Activated CD4-positive, alpha-beta T cell treated with anti-CD3 and anti-CD28 coated beads for 36 hours (primary cell): ENCODE measurements at places on chromosomes 2 and 18.
A peak's percentile ranks its signal among the peaks of the same experiment; 100 is the strongest.

- H3K36me3 ChIP-seq, result no peaks in the 10 kb centered on the region
- no peak for DNase-seq
- no peak overlapping the region for H3K27ac ChIP-seq
- H3K27me3 ChIP-seq, result peaks cover 4% of the 10 kb centered on the region
- H3K4me1 ChIP-seq, result no peaks in the 10 kb centered on the region
These were observed 98.9 kb downstream of the MYT1L start for GRCh38 chr2:2232167-2232566.

GRCh38 chr2:85329181-85329651 lies 1.4 kb upstream of the TGOLN2 start:
- peaks cover 25% of the 10 kb centered on the region for H3K4me1 ChIP-seq
- DNase-seq, result no peak
- peak overlapping the region; percentile 23 for H3K4me3 ChIP-seq
- peak overlapping the region; percentile 33 for H3K27ac ChIP-seq

DNA sequence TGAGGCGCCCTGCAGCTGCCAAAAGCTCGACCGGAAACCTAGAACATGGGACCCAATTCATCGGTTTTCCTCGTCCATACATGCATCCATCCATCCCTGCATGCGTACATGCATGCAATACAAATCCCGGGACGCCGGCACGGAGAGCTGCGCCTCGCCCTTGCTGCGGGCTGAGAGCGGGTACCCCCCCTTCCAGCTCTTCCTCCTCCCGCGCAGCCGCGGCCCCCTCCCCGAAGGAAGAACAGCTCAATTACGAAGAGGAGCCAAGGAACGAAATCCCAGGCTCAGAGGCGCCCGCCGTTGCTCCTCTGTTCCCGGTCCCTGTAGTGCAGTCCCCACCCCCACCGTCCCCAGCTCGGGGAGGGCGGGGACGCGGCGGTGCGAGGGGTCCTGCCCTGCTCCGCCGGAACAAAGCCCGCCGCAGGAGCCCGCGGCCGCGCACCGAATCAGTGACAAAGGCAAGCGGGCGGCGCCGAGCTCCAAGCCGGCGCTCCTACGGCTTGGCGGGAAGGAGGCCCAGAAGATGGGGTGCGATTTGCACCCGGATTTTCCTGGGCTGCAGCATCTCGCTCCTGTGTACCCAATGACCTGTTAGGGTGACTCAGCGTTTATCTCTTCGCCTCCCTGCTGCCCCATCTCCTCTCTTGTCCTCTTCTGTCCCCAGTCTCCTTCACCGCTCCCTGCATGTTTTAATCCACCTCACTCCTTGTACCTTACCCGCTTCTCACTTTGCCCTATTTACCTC lies 8.9 kb upstream of the POU3F3 start:
- H3K4me3 ChIP-seq, result peak overlapping the region; percentile 29
- no peak overlapping the region for H3K27ac ChIP-seq
- H3K36me3 ChIP-seq, result no peaks in the 10 kb centered on the region
- DNase-seq, result no peak

DNA sequence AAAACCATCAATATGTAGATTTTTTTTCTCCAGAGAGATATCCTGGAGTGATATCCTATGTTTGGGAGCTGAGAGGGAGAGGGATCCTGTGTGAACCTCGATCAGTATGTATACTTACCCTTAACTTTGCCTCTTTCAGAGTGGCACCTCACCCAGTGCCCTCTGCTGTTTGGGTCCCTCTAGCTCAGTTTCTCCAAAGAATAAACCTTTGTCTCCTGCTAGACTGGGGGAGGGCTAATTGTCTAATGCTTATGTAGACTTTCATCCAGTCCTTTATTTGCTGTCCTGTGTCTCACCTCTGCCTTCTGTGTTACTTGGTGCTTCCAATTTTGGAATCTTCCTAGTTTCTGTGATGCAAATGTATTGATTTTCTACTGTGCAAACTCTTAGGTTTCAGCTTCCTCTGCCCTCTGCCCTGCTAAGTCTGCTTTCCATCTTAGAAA lies 48.4 kb downstream of the MTX2 start:
- DNase-seq, result no peak
- peaks cover 6% of the 10 kb centered on the region for H3K36me3 ChIP-seq

DNA sequence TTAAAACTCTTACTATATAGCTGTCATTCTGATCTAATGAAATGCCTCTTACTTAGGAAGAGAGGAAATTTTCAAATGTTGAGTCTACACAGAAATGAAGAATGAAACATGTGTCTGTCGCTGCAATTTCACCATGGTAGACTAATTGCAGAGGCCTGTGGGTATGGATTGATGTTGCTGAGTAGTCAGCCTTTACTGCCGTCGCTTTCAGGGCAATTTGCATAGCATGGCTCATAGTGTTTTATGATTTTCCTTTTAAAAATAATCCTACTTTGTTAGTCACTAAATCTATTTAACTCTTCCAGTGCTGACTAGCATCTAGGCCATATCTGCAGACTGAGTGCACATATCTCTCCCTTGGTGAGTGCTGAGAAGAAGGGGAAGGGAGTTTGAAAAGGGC lies 819.2 kb downstream of the SATB2 start:
- no peak overlapping the region for H3K27ac ChIP-seq
- no peak for DNase-seq
- no peaks in the 10 kb centered on the region for H3K4me1 ChIP-seq

DNA sequence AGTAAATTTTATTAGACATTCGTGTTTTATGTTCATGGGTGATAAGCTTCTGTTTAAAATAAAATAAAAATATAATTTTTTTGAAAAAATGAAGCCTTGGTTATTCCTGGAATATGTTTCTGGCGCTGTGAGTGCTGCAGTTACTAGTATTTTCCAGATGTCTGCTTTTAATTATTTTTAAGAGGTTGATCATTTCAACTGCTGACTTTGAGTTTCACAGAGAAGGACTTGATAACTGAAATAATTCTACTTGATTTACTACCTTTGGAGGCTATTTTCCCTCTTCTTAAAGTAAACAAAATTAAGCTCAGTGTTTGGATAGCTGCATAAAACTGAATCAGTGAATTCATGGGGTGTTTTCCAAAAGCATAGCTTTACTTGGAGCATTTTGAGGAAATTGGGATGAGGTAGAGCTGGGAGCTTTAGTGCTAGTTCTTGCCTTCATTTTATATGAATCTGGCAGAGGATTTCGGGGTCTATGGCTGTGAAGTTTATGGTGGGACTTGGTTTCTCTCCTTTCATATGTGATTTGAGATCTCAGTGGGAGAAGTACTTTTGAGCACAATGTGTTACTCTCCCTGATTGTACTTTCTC lies 666.5 kb downstream of the DCDC2C start:
- no peak overlapping the region for H3K4me3 ChIP-seq
- no peak overlapping the region for H3K27ac ChIP-seq
- H3K4me1 ChIP-seq, result no peaks in the 10 kb centered on the region

- no peaks in the 10 kb centered on the region for H3K4me1 ChIP-seq
- no peak overlapping the region for H3K27ac ChIP-seq
- H3K4me3 ChIP-seq, result no peak overlapping the region
- no peaks in the 10 kb centered on the region for H3K36me3 ChIP-seq
These were observed 37.9 kb upstream of the SMAD7 start for GRCh38 chr18:48988508-48989303.

DNA sequence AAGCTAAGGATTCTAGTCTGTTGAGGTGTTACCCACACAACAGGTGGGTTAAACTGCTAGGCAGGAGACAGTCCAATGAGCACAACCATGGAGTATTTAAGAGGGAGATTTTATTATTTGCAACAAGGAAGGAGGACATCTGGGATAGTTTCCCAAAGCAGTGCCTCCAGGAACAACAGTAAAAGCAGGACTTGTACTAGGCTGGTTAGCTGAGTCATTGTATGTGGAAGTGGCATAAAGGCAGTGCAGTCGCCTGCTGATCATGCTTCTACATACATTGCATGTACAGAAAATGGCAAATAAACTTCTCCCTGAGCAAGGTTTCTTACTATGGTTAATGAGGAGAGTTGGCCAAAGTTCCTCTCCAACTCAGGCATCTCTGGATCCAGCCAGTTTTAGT lies 46.1 kb upstream of the CYTIP start:
- H3K4me3 ChIP-seq, result no peak overlapping the region
- H3K36me3 ChIP-seq, result peaks cover under 1% of the 10 kb centered on the region
- peaks cover 87% of the 10 kb centered on the region for H3K4me1 ChIP-seq

GRCh38 chr2:9346885-9347284 lies 76.4 kb downstream of the ITGB1BP1 start:
- H3K36me3 ChIP-seq, result no peaks in the 10 kb centered on the region
- DNase-seq, result no peak
- no peaks in the 10 kb centered on the region for H3K27me3 ChIP-seq

GRCh38 chr18:46311491-46311890 lies 207.3 kb downstream of the HAUS1 start:
- no peak overlapping the region for H3K27ac ChIP-seq
- DNase-seq, result no peak
- H3K36me3 ChIP-seq, result no peaks in the 10 kb centered on the region
- H3K4me1 ChIP-seq, result no peaks in the 10 kb centered on the region

GRCh38 chr2:67260343-67261277 lies 136.5 kb upstream of the ETAA1 start:
- no peaks in the 10 kb centered on the region for H3K4me1 ChIP-seq
- no peak overlapping the region for H3K27ac ChIP-seq
- DNase-seq, result no peak
- H3K4me3 ChIP-seq, result no peak overlapping the region
- H3K36me3 ChIP-seq, result no peaks in the 10 kb centered on the region

DNA sequence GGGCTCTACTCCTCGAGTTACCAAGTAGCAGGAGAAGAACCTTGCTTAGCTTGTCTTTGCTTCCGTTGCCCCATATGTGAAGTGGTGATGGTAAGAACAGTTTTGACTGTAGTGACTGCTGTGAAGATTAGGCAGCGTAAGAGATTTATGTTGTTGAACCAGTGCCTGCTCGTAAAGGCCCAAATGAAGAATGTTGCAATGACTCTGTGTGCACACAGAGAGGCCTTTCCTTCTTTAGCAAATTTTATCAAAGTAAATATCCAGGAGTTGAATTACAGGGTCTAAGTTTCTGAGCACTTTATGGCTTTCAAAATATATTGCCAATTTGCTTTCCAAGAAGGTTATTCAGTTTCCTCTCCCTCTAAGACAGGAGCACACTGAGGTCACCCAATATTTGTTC lies 14.5 kb downstream of the NTSR2 start:
- H3K4me3 ChIP-seq, result no peak overlapping the region
- H3K36me3 ChIP-seq, result no peaks in the 10 kb centered on the region
- no peak overlapping the region for H3K27ac ChIP-seq
- H3K4me1 ChIP-seq, result peaks cover 6% of the 10 kb centered on the region
- peaks cover 5% of the 10 kb centered on the region for H3K27me3 ChIP-seq

DNA sequence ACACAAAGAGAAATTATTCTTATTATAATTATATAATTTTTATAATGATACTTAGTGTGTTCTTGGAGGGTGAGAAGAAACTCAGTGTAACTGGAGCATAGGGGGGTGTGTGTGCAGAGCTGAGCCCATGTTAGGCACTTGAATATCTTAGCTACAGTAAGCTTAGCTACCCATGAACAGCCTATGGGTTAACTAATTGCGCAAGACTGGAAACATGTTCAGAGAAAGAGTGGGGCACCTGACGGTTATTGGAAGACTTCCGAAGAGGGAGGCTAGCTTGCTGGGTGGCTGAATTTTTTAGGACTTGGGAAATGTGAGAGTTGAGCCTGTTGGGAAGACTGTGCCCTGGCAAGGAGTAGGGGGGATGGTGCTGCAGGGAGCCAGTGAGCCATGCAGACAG lies 229.2 kb downstream of the SLC4A3 start:
- no peak for DNase-seq
- no peak overlapping the region for H3K4me3 ChIP-seq
- H3K27me3 ChIP-seq, result peaks cover 4% of the 10 kb centered on the region
- H3K27ac ChIP-seq, result no peak overlapping the region

GRCh38 chr2:51350100-51350499 lies 318.2 kb upstream of the NRXN1 start:
- H3K36me3 ChIP-seq, result no peaks in the 10 kb centered on the region
- H3K4me3 ChIP-seq, result no peak overlapping the region
- DNase-seq, result no peak

- peaks cover 2% of the 10 kb centered on the region for H3K4me1 ChIP-seq
- peaks cover 6% of the 10 kb centered on the region for H3K27me3 ChIP-seq
- no peak overlapping the region for H3K27ac ChIP-seq
- H3K36me3 ChIP-seq, result no peaks in the 10 kb centered on the region
- H3K4me3 ChIP-seq, result no peak overlapping the region
- DNase-seq, result no peak
These were observed 106.4 kb downstream of the MBD2 start for GRCh38 chr18:54117853-54118773.

DNA sequence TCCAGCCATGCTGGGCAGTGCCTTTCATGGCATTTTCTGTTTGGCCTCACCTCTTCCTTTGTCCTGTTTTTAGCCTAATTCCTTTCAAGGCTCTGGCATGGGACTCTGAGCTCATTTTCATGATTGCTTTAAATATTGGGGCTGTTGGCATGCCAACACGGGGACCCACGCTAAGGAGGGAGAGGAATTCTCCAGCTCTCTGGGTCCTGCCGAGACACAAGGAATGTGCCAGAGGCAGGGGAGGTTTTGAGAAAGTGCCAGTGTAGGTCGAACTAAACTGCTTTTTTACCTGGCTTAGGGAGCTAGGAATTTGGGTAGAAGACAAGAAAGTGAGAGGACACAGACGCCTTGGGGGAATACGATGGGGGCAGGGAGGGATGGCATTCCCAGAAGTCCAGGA lies 42.3 kb downstream of the RPL37A start:
- no peak for DNase-seq
- no peak overlapping the region for H3K27ac ChIP-seq
- H3K4me3 ChIP-seq, result no peak overlapping the region
- no peaks in the 10 kb centered on the region for H3K36me3 ChIP-seq
- H3K27me3 ChIP-seq, result peaks cover 8% of the 10 kb centered on the region

DNA sequence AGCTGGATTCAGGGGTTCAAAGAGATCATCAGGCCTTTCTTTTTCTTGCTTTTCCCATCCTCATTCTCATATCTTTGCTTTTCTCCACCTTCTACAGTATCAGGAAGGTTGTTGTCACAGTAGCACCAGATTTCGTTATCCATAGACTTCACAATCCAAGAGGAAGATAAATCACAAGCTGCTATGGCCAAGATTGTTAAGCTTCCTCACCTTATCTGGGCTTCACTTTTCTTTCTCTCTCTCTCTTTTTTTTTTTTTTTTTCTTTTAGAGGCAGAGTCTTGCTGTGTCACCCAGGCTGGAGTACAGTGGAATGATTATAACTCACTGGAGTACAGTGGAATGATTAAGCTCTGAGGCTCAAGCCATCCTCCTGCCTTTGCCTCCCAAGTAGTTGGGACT lies 93.5 kb downstream of the TTC27 start:
- H3K27ac ChIP-seq, result no peak overlapping the region
- H3K4me1 ChIP-seq, result no peaks in the 10 kb centered on the region
- H3K36me3 ChIP-seq, result peaks cover 49% of the 10 kb centered on the region
- H3K27me3 ChIP-seq, result no peaks in the 10 kb centered on the region
- no peak overlapping the region for H3K4me3 ChIP-seq

DNA sequence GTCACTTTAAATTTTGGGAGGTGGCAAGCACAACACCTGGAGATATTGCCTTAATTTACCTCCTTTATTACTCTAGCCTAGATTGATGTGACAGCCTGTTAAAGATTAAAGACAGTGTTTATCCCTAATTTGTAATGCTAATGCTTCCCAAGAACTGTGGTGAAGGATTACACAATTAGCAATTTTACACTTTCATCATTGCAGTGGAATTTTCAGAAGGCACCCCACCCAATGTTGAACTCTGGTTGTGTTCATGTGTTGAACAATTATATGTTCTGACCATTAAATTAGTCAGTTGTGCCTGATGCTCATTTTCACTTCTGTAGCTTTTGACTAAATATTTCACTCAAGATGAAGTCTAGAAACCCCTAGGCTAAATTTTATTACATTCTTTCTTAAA lies 317.1 kb upstream of the CWC22 start:
- no peak for DNase-seq
- no peaks in the 10 kb centered on the region for H3K36me3 ChIP-seq
- H3K4me1 ChIP-seq, result no peaks in the 10 kb centered on the region
- H3K4me3 ChIP-seq, result no peak overlapping the region
- H3K27me3 ChIP-seq, result no peaks in the 10 kb centered on the region
